Urinary bladder (tissue), 4 donors: ENCODE measurements at places on chromosomes 11 and 22. TPM values are rescaled to one million over a fixed set of nuclear protein-coding genes. Genes with fewer than 3 reads are reported as not detected.

The F2 gene
- total RNA-seq: not detected

The SLC22A25 gene
- not detected for total RNA-seq

The EI24 gene
- 54.8 TPM for total RNA-seq

The DNAJB7 gene
- not detected for total RNA-seq
